ENCODE measurements at places on chromosomes 7 and 10.

GRCh38 chr7:144827621-144828020 lies 8.2 kb downstream of the TPK1 start:
- DNase-seq = no peak

DNA sequence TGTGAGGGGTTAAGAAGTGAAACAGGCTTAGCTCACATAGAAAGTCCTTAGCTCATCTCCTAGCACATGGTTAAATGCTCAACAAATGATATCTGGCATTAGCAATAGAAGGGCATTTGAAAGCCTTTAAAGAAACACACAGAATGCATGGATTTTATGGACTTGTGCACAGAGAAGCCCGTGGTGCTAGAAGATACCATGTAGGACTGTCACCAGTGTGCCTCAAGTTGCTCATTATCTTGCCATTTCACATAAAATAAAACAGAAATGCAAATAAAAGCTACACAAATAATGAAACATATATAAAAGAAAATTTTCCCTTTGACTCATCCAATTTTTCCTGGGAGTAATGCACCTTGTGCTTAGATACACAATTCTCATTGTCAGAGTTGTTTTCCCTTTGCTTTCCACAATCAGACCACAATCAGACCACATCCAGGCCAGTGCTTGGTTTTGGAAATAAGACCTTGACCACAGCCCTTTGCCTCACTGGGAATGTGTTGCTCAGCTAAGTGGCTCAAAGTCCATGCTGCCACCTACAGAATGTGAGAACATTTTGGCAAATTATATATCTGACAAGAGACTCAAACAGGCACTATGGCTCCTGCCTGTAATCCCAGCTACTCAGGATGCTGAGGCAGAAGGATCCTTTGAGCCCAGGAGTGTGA lies 9.5 kb upstream of the WDR11 start:
- no peak for DNase-seq

GRCh38 chr10:31756729-31757110 lies 171.9 kb downstream of the ARHGAP12 start:
- DNase-seq = no peak

DNA sequence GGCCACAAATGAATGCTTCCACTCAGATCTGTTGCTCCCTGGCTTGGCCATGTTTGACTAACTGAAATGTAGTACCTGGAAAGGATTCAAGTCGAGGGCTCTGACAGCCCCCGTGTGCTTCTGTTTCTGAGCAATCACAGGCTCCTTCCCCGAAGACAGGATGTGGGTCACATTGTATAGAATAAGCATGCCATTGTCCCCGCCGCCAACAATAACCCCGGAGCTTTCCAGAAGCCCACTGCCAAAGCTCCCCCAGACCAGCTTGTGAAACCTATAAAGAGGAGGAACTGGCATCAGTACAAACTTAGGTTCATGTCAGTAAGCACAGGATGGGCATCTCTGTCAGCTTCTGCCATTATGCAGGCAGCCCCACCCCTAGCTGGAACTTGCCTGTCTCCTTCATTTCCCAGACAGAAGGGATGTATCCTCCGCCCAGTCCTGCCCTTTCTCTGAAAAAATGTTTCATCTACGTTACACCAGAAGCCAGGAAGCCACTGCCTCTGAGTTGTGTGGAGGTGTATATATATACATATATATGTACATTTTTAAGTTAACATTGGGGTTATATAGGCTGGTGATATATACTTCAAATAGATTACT lies 10.3 kb downstream of the SEC31B start:
- peak; percentile 22 for DNase-seq

GRCh38 chr7:117871778-117872538 lies 1.3 kb downstream of the CTTNBP2 start:
- no peak for DNase-seq

- DNase-seq = no peak
Observed at GRCh38 chr10:45040921-45041542, 40.3 kb downstream of the ZNF22 start.

GRCh38 chr7:16904076-16904475 lies 22.3 kb upstream of the AGR3 start:
- DNase-seq = no peak

- no peak for DNase-seq
Observed at GRCh38 chr10:68087685-68088401, 12.8 kb upstream of the HERC4 start.

DNA sequence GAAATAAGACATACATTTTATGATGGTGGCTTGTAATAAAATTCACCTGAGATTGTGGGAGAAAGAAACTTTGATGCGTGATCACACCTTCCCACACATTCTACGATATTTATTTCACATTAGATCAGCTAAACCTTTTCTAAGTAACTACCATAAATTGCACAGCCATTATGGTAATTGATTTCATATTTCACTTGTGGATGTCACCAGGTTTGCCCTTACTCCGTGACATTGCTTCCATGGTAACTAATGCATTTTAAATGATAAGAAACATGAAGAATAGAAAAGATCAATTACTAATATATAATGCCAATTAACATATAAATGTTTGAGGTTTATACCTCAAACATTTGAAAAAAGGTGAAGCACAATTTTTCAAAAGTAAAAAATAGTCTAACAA lies 35.8 kb upstream of the SMIM30 start:
- no peak for DNase-seq

GRCh38 chr10:948347-948746 lies 16.8 kb upstream of the LARP4B start:
- no peak for DNase-seq

DNA sequence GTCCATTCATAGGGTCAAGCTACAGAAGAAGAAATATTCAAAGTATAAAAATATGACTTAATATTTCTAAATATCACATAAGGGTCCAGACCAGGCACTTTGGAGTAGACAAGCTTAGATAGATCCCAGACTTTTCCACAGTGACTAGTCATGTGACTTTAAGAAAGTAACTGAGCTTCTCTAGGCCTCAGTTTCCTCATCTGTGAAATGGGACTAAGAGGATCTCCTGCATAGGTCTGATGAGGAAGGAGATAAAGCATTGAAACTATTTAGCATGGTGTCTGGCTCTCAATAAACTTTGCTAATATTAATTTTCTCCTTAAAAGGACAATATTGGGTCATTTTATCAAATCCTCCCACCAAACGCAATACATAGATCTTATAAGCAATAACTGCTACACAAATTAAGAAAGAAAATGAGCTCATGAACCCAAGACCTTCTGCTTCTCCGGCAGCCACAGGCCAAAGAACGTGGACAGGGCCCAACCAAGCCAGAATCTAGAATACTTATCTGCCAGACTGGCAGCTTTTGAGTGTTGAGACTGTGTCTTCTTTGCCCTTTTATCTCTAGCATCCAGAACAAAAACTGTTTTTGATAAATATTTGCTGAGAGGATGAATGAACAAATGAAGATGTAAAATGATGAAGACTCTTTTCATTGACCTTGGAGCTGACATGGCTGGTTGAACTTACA lies 1.6 kb upstream of the TARP start:
- no peak for DNase-seq

- no peak for DNase-seq
Observed at GRCh38 chr7:5194571-5194970, 4.5 kb downstream of the WIPI2 start.

DNA sequence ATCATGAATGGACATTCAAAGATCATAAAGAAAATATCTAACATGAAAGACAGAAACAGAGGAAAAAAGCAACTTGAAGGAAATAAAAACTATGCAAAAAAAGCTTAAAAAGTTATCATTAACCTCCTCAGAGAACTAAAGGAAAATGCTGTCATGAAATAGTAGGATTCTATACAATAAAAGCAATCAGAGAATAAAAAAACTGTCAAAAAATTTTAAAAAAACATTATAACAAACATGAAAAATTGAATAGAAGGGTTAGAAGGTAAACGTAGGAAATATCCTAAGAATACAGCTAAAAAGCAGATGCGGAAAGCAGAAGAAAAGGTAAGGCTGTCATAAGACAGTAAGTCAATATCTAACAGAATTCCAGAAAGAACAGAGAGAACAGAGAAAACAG lies 44.8 kb downstream of the SGMS1 start:
- DNase-seq = no peak

DNA sequence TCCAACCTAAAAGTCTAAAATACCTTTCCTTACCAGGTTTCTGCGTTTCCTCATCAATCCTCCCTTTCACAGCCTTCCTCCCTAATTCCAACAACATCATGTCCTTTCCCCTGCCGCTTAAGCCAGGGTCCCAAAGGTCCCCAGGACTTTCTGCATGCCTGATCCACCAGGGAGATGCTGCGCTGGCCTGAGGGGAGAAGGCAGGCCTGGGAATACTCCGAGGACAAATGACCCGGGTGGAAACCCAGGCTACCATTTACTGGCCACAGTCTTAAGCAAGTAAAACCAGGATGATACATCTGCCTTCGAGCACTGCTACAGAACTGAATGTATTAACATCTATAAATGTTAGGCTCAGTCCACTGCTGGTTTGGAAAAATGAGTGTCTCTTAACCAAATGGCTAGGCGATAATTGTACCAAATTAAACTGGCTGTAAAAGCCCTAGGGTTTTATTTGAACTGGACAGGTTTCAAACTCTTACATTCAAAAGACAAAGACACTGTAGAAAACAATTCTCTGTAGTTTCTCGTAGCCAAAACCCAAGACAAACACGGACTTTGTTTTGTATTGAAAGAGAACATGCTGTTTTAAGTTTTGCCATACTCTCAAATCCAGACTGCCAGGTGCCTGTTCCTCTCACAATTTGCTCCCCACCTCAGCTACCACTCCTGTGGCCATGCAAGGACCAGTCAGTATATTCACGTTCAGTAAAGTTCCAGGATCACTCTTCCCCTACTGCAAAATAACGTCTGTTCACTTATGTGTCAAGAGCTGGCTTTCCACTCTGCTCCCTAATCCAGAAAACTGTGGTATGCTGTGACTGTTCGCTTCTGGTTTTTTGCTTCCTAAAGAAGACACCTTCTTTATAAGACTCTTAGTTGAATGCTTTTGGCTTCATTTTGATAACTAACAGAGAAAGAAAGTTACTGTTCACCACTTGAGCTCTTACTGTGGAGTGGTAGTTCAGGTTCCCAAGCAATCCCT lies 145.7 kb downstream of the RNF216 start:
- DNase-seq = no peak

Measured in stimulated activated CD4-positive, alpha-beta T cell treated with anti-CD3 and anti-CD28 coated beads, Interleukin-1b, Interleukin-23, amount 100 ng/mL, for 1 hour (primary cell).